CD4-positive, alpha-beta T cell treated with Interleukin-4 for 4 hours (primary cell): ENCODE measurements at places on chromosomes 11 and 22.

DNA sequence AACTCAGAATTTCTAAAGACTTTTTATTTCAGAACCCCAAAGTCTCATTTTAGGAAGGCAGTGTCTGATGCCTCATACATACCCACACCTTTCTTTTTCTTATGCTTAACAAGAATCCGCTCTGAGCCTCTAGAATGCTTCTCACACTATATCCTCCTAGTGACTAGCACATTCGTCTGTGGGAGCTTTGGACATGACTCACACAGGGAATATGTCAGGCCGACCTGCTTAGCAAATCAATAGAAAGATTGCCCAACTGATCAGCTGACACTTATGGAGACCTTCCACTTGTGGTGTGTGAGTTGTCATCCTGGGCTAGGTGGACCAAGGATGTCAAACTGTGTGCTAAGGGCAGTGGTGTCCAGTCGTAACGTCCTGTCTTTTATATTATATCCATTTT, 129.9 kb upstream of the TTC12 start:
- no peak for DNase-seq

- DNase-seq: no peak
These were observed 538.4 kb downstream of the TBC1D22A start for GRCh38 chr22:47300698-47301405.

DNA sequence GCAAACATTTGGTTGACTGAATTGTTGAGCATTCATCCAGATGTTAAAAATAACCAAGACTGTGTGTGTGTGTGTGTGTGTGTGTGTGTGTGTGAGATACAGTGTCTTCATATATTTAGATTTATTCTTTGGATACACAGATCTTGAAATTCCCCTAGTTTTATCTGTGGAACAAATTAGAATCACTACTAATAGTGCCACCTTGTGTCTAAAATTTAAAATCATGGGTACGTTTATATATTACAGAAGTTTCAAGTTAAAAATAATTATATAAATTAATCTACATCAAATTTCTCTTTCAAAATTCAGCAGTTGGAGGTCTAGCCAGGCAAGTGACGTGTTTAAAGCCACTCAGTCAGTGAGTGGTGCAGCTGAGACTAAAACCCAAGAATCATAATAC, 1566.2 kb upstream of the TENM4 start:
- DNase-seq: no peak

DNA sequence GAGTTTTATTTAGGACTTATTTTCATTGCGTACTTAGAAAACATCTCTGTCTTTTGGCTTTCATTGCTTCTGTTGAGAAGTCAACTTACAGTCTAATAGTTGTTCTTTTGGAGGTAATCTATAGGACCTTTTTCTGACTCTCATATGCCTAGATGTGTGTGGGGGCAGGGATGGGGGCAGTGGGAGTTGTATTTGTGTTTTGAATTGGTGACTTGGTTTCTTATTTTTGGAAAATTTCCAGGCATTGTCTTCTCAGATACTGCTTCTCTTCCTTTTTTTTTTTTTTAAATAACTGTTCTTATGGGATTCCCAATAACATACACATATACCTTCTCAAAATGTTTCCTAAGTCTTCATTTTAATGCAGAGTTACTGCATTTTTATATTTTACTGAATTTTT, 58.0 kb downstream of the FAR1 start:
- no peak for DNase-seq

DNA sequence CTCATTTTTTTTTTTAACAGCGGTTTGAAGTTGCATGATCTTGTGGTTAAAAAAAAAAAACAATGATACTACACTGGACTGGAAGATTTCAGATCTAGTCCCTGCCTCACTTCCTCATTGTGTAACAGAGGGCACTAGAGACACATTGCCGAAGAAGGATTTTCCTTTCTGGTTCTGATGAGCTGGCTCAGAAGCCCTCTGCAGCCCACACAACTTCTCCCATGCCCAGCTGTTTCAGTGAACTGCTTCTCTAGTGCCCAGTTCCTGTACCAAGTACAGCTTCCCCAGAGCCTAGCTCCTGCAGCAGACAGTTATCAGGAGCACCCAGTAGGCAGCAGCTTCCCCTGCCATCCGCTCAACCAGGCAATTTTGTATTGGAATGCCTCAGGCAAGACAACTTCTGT, 29.5 kb upstream of the ANO5 start:
- DNase-seq: no peak

DNA sequence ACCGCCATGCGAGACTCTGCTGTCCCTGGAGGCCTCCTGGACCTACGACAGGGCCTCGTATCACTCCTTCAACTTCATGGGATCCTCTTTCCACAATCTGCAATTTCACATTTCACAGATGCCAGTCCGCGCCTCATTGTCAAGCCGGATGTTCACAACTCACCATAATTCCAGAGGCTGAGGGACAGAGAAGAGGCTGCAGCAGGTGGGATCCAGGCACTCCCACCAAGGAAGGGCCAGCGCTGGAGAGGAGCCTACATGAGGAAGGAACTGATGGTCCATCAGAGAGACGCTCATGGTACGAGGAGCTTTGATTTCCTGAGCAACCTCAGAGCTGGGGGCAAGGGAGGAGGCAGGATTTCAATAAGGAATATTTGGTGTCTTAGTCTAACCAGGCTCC, 495.0 kb downstream of the BRD1 start:
- no peak for DNase-seq

- no peak for DNase-seq
These were observed 119.1 kb downstream of the WT1 start for GRCh38 chr11:32316232-32316631.

DNA sequence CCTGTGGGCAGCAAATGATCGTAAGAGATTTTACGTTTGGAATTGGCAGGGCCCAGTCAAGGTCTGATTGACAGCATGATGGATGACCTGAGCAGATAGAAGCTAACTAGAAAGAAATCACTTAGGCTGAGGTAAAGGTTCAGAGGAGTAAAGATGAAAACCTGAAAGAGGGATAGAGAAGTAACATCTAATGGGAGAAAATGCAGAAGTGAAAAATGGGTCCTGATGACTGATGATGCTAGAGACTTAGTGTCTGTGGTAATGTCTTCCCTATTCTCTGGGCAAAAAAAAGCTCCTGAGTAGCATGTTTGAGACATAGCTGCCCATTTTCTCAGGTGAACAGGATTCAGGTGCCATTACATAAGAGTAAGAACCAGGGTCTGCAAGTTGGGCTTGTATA, 628.8 kb upstream of the ANO5 start:
- no peak for DNase-seq
